ENCODE measurements at places on chromosomes 2 and 18.

DNA sequence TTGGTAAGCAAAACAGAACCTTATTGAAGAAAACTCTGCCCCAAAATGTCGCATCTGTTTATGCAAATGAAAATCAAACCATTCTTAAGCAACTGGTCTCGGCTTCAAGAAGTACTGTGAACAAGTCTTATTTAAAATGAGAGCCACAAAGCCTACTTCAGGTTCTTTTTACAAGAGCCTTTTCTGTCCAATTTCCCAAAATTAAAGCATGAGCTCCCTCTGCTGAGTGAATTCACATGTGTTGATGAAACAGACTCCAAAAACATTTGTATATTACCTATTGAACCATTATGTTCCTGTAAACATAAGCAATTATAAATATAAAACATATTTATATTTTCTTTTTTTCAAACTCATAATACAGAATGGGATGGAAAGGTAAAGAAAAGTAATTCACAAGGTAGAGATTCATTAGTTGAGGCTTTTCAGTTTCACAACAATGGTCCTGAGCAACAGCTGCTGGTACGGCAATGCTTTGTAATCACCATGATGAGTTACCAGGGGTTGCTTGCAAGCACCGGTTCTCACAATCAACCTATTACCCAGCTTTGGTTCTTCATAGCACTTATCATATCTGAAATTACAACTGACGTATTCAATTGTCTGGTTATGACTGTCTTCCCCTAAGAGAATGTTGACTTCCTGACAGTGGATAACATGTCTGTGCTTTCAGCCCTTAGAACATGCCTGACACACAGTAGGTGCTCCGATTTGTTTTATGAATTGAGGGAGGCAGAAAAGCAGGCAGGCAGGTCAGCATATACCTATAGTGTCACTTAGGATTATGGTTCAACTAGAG lies 108.4 kb upstream of the BZW1 start:
- no peak for DNase-seq

- DNase-seq, result no peak
These were observed 679 bp downstream of the PTMA start for GRCh38 chr2:231708773-231709635.

GRCh38 chr2:129872446-129872845 lies 107.0 kb upstream of the RAB6C start:
- no peak for DNase-seq

- DNase-seq, result no peak
These were observed 11.1 kb downstream of the COLEC12 start for GRCh38 chr18:489244-490023.

DNA sequence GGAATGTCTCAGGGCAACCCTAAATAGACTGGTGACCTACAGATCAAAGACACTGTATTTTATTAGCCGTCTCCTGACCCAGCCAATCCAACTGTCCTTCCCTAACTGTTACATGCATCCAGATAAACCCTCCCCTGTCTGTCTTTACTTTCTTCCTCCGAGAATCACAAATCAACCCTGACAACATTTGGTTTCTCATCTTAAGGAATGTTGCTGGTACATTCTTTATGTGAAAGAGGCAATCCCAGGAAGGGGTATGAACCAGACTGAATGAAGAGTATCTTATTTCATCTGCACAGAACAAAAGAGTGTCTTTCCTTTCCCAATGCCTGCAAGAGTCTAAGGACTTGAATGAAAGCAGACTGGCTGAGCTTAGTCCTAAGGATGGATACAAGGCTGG lies 113.9 kb upstream of the LTBP1 start:
- no peak for DNase-seq

- no peak for DNase-seq
These were observed 82.5 kb downstream of the TMEM247 start for GRCh38 chr2:46561731-46562450.

GRCh38 chr2:26454561-26455001 lies 23.3 kb downstream of the OTOF start:
- DNase-seq, result no peak

DNA sequence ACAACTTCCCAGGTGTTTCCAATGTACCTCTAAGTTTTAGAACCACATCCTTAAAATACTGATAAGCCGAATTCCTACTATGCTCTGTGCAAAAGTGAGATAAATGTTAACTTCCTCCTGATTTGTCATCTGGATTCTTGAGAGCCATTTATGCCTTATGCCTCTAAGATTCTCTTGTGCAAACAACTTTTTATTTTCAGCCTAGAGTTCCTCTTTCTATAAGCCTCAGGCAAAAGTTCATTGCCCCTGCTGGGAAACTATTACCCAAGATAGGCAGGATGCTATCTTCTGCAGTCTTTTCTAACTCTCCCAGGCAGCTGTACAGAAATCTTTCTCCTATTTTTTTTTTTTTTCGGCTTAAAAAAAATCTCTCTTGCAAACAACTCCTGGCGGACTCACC lies 216.1 kb downstream of the KCNJ3 start:
- DNase-seq, result no peak

GRCh38 chr2:131056932-131057287 lies 36.4 kb downstream of the FAM168B start:
- DNase-seq, result no peak

- no peak for DNase-seq
These were observed 12.6 kb upstream of the KCNG2 start for GRCh38 chr18:79784965-79785770.

- DNase-seq, result no peak
These were observed 1057.1 kb upstream of the CRIM1 start for GRCh38 chr2:35298493-35298892.

DNA sequence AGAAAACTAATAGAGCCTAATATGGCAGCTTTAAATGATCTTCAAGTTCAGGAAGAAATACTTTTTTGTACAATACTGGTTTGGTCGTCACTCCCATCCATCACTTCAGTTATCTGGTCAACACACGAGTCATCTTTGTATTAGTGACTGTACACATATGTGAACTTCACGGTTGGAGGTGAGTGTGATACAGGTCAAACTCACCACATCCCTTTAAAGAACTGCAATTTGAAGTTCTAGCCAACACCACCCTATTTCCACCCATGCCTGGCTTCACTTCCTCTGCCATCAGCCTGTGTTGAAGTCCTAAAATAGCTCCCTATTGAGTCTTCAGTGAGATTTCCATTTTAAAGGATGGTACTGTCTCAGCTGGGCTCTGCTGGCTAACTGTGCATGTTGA lies 361.9 kb downstream of the TXNL1 start:
- no peak for DNase-seq

- no peak for DNase-seq
These were observed 44.3 kb downstream of the MAP3K20 start for GRCh38 chr2:173119944-173120343.

GRCh38 chr2:216553482-216554240 lies 55.0 kb downstream of the RPL37A start:
- no peak for DNase-seq

- no peak for DNase-seq
These were observed 835.7 kb downstream of the DCDC2C start for GRCh38 chr2:4539121-4539520.

- no peak for DNase-seq
These were observed 49.0 kb upstream of the TMEM18 start for GRCh38 chr2:726169-726568.

DNA sequence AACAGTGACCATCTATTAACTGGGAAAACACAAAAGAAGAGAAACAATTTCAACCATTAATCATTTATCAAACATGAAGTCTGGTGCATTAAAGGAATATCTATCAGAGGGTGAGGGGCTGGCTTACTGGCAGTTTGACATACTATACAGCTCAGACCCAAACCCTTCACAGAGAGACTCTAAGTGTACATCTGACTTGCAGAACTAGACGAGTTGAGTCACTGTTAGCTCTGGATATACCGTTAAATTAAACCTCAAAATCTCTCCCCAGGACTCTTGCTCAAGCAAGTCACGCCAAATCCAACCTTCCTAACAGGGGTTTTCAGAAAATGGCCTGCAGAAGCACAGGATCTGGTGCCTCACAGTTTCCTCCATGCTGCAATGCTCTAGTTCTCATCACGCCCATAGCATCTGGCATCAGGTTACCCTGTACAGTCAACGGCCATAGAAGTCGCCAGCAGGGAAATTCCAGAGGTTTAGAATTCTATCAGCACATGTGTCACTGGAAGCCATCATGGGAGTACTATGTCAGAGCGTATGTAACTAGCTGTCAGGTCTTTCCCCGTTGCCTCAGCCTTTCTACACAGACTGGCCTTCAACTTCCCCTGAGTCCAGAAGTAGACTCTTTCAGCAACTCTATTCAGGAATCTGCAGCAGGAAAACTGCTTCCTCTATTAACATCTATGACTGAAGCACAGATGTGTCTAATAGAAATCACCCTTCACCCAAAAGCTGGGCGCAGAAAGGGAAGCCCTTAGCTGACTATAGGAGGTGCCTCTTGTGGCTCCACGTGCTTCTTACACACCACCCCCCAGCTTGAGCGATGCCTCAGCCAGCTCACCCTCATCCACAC lies 9.3 kb downstream of the TGOLN2 start:
- DNase-seq, result no peak

- no peak for DNase-seq
These were observed 3.3 kb upstream of the ORC2 start for GRCh38 chr2:200966770-200967169.

- no peak for DNase-seq
These were observed 44.4 kb downstream of the TFPI start for GRCh38 chr2:187509667-187510417.

DNA sequence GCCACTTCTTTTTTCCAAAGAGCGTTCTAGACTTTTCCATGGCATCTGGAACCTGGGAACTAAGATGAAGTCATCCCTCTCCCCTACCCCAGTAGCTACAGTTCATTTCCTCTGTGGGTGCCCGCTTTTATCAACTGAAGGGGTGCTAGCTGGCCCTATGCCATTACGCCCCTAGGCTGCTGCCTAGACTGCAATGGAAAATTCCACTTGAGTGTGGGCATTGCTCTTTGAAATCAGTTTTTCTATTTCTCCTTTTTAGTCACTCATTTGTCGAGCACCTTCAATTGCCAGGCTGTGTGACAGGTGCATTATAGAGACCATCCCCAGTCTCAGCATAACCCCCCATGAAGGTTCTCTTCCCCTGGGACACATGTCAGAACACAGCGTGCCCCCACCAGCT lies 7.3 kb downstream of the TEX51 start:
- DNase-seq, result no peak

DNA sequence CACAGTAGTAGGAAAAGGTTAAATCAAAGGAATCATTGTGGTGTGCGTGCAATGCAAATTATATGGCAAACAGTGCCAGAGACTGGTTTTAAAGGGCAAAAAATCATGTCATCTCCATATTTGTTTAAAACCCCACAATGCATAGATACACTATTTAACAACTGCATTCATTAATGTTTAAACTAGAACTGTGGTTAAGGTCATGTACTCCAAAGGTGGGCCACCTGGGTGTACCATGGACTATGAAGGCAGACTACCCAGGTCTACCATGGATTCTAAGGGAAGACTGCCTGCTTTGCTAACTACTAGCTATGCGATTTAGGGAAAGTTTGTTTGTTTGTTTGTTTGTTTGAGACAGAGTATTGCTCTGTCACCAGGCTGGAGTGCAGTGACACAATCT lies 356.3 kb downstream of the ZEB2 start:
- no peak for DNase-seq

DNA sequence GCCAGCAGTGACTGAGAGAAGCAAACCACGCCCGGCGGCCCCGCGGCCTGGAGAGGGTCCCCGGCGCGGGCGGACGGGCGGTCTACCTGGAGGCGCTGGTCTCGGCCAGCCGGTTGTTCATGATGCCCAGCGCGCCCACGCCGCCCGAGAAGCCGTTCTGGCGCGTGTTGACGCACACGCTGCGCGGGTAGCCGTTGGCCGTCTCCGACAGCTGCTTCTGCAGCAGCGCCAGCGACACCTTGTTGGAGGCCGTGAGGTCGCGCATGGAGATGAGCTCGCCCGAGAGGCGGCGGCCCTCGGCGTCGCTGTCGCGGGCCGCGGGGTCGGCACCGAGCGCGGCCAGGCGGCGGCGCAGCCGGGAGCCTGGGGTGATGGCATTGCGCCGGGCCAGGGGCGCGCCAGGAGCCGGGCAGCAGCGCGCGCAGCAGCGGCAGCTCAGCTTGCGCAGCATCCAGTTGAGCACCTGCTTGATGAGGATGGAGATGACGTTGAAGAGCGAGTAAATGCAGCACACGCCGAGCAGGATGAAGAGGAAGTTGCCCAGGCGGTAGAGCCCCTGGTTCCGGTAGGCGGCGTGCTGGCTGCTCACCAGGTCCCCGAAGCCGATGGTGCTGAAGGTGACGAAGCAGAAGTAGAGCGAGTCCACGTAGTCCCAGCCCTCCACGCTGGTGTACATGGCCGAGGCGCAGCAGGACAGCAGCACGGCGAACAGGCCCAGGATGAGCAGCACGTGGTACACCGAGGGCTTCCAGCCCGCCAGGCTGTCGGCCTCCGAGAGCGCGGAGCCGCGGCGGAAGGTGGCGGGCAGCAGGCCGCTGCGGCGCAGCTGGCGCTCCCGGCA lies 118.1 kb downstream of the MSH2 start:
- peak; percentile 80 for DNase-seq

DNA sequence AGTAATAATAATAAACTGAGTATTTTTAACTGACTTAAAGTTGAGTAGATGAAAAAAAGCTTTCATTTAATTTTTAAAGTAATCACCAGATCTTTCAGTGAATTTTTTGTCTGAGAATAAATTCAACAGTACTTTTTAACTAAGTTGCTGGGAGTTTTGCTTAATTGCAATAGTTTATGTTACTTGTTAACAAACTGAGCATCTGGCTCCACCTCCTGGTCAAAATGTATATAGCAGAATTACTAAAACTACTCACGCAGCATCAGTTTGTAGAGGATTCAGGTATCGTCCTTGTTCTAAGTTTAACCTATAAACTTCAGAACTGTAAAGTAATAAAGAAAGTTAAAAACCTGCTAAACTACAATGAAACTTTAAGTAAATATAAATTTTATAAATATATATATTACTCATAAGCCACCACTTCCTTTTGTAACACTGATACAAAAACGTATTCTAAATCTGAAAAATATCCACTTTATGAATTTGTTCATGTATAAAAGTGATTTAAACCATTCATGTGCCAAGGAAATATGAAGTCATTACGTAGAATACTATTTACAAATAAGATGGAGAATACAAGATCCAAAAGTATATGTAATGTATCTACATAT lies 21.3 kb downstream of the NOL10 start:
- DNase-seq, result no peak

DNA sequence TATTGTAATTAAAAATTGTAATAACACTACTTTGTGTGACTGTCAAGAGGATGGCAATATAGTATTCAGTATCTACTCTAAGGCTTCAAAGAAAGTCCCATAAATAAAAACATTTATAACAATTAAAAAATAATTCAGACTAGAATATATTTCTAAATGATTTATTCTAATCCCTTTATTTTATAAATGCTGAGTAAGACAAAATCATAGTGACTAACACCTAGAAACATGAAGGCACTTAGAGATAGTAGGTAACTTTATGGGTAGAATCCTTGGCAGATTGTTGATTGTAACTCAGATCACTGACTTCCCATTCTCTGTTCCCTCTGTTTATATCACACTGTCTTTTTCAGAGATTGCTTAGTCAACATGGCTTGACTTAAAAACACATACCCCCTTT lies 78.6 kb upstream of the EPB41L5 start:
- no peak for DNase-seq

- no peak for DNase-seq
These were observed 594.3 kb downstream of the STK39 start for GRCh38 chr2:167653131-167653530.
